ENCODE measurements at places on chromosomes 11 and 22. TPM values are rescaled to one million over a fixed set of nuclear protein-coding genes. Genes with fewer than 3 reads are reported as not detected.

Gene EMID1
- 1.5 TPM for total RNA-seq

Gene PLEKHA7
- total RNA-seq, result 12.5 TPM

Gene ZNF280A
- total RNA-seq, result not detected

Gene OVOL1
- total RNA-seq, result 0.62 TPM

Gene GRM5
- total RNA-seq, result not detected

Gene SCN4B
- total RNA-seq, result 2.7 TPM

Gene OR51B5
- not detected for total RNA-seq

Gene RPUSD4
- 14.7 TPM for total RNA-seq

Gene OR8A1
- not detected for total RNA-seq

Gene MUC5AC
- total RNA-seq, result not detected

Gene SART1
- 40.3 TPM for total RNA-seq

Gene ADM2
- total RNA-seq, result not detected

Gene SLC25A18
- 1.6 TPM for total RNA-seq

Gene SOX6
- 1.2 TPM for total RNA-seq

Gene KRTAP5-10
- not detected for total RNA-seq

Gene MAP6
- total RNA-seq, result 35.5 TPM

Gene KCNJ11
- 0.67 TPM for total RNA-seq

Gene DNAJB7
- not detected for total RNA-seq

Gene CASP4
- 30.9 TPM for total RNA-seq

Gene PLAAT3
- 69.1 TPM for total RNA-seq

Gene NOL12
- total RNA-seq, result 16.3 TPM

Gene CARD18
- total RNA-seq, result not detected

Gene ROM1
- total RNA-seq, result 3.0 TPM

Gene GAS2
- 1.4 TPM for total RNA-seq

Gene OMP
- total RNA-seq, result not detected

Gene PANX2
- total RNA-seq, result not detected

Gene PRMT3
- total RNA-seq, result 9.9 TPM

Gene PANX3
- total RNA-seq, result not detected

Gene NEFH
- 1.2 TPM for total RNA-seq

Gene TMEM86A
- 2.8 TPM for total RNA-seq

Gene TEX54
- total RNA-seq, result not detected

Gene HIC2
- 5.1 TPM for total RNA-seq

Gene MS4A4E
- 8.2 TPM for total RNA-seq

Gene BRD1
- 40.9 TPM for total RNA-seq

Gene C1QTNF4
- 2.3 TPM for total RNA-seq

Gene RIMBP3C
- total RNA-seq, result 0.35 TPM

Gene P4HA3
- not detected for total RNA-seq
